Activated CD4-positive, alpha-beta memory T cell treated with anti-CD3 and anti-CD28 coated beads for 36 hours (primary cell): ENCODE measurements at places on chromosomes 6 and 20.
A peak's percentile ranks its signal among the peaks of the same experiment; 100 is the strongest.

GRCh38 chr6:27839626-27840475 is 72.3 kb downstream of the OR2B2 start:
- DNase-seq = peak; percentile 32

DNA sequence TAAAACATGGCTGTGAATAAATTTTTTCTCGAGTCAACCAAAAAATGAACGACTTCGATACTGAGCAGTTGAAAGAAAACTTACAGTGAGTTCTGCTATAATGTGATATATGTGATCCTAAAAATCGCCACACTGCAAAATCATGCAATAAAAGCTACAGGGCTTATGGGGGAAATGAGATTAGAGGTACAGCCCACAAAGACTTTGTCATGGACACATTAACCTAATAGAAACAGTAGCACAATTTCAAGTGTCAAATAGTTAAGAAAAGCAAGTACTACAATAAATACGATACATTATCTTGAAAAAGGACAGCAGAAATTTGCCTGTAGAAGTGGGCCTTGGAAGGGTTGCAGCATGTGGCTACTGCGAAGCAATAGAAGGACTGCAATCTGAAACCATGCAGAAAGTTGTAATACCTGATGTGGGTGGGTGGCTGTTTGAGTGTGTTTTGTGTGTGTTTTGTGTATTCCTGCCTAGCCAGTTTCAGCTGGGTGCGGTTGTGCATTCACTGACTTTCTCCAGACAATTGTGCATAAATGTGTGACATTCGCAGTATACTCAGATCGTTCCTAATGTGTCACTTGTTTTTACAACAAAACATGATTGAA is 79.1 kb downstream of the RPP40 start:
- no peak for DNase-seq

- no peak for DNase-seq
Observed at GRCh38 chr20:8646033-8646441, 422.9 kb upstream of the PLCB4 start.

GRCh38 chr6:168825226-168826077 is 384.5 kb downstream of the SMOC2 start:
- DNase-seq = no peak

GRCh38 chr6:10478187-10479040 is 42.7 kb upstream of the GCNT2 start:
- no peak for DNase-seq

DNA sequence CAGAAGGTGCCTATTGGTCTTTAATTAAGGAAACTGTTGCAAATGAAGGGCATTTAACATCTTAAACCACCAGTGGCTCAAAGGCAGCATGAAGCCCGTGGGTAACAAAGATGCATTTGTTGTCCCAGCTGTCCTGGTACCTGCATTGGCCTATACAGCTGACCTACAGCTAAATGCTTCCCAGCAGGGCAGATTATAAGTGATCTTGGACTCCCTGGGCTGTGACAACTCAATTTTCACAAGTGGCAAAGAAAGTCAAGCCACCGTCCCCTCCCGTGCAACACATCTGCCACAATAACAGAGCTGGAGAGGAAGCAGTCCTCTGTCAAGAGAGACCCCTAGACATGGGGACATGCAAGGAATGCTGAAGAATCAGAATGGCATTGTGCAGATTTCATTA is 31.5 kb upstream of the EDN3 start:
- no peak for DNase-seq

DNA sequence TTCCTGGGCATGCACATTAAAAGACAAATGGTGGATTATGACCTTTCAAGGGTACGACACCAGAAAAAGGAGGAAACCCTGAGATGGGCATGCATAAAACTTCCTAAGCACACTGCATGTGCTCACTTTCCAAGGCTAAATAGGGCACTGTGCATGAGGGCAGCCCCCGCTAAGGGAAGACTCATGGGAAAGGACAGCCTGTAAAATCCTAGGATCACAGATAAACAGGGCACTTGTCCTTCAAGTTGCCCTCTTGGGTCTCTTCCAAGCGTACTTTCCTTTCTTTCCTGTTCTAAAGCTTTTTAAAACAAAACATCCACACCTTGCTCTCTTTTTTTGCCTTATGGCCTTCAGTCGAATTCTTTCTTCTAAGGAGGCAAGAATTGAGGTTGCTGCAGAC is 106.5 kb upstream of the SYNCRIP start:
- no peak for DNase-seq

DNA sequence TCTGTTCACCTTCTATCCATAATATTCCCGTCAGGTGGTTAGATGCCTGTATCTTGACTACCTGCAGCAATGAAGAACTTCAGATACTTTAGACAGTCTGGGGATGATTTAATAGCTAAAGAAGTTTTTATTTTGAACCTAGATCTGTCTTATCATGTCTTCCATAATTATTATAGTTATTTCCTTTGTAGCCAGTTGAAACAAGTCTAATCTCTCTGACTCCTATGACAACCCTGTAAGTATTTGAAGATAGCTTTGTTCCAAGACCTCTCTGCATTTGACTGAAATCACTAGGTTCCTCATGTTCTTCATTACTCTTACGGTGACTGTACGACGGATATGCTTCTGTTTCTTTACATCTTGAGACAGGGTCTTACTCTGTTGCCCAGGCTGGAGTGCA is 316.6 kb upstream of the BMP2 start:
- no peak for DNase-seq

GRCh38 chr6:147750413-147750812 is 241.9 kb downstream of the SAMD5 start:
- no peak for DNase-seq

DNA sequence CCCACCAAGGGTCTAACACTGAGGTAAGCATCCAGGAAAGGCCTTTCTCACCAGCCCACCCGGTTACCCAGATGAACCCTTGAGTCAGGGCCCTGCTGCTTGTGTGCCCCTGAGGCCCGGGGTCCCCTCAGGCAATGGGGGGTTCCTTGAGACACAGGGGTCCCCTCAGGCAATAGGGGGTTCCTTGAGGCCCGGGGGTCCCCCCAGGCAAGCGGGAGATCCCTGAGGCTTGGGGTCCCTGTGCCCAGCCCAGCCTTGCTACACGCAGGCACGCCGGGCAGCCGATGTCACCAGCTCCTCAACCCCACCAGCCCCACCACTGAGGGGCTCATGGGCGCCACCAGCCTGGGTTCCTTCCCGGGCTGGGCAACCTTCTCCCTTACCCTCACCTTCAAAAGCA is 247.2 kb downstream of the TTLL2 start:
- no peak for DNase-seq

- DNase-seq = no peak
Observed at GRCh38 chr6:132392792-132393191, 8.5 kb downstream of the MOXD1 start.

DNA sequence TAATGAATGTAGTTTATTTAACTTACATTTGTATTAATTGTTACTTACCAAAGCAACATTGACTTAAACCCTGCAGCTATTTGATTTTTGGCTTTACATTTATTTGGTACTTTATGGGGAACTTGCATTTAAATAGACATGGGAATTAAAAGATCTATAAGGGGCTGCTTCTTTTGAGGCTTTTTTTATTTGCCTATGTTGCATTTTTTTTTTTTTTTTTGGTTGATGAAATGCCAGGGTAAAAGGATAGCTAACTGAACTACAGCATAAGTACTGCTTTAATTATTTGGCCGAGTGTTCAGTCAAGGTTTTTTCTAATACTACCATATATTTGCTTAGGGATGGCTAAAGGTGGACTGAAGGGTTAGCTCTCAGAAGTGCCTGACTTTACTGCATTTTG is 62.5 kb upstream of the CDH4 start:
- no peak for DNase-seq

DNA sequence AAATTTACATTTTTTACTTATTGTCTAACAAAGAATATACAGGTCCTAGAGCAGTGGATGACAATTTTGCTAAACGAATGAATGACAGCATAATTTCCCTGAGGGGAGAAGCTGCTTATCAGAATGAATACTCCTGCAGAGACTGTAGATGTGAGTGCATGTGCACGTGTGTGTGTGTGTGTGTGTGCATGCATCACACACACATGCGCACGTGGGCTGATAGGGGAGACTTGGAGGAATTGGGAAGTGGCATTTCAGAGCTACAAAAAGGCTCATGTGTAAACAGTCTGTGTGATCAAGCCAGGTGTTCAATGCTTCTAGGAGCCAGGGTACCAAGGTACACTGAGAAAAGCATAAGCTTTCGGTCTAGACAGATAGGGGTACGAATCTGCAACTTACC is 93.5 kb upstream of the SASH1 start:
- DNase-seq = no peak

DNA sequence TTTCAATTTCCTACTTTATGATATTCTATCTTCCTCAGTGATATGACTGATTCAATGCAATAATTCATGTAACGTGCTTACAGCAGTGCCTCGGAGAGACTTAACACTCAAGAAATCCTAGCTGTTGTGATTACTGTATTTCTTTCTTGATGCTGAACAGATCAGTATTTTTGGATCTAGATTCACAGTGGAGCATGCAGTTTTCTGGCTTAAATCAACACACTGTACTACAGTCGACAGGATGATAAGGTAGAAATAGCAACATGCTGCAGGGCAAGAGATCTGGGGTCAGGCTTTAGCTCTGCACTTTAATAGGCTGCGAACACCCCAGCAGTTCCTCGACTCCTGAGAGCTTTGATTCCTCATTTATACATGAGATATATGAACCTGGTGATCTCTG is 161.0 kb downstream of the AIG1 start:
- DNase-seq = no peak

DNA sequence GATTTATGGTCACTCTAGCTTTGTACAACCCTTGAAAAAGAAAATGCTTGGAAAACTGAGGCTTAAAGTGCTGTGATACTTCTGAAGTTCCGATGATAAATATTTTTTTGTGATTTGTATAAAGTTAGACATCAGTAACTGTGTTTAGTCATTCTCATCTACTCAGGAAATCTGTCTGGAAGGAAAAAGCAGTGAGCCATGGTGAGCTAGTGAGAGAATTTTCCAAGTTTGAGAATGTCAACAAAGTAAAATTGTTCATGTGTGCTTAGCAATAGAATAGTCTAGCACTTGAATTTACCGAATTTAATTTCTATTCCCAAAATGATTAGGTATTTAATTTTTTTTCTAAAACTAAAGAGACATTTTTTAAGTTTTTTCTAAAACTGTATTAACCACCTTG is 41.3 kb upstream of the PLCB4 start:
- DNase-seq = no peak

GRCh38 chr6:15986027-15986629 is 142.8 kb upstream of the MYLIP start:
- no peak for DNase-seq

DNA sequence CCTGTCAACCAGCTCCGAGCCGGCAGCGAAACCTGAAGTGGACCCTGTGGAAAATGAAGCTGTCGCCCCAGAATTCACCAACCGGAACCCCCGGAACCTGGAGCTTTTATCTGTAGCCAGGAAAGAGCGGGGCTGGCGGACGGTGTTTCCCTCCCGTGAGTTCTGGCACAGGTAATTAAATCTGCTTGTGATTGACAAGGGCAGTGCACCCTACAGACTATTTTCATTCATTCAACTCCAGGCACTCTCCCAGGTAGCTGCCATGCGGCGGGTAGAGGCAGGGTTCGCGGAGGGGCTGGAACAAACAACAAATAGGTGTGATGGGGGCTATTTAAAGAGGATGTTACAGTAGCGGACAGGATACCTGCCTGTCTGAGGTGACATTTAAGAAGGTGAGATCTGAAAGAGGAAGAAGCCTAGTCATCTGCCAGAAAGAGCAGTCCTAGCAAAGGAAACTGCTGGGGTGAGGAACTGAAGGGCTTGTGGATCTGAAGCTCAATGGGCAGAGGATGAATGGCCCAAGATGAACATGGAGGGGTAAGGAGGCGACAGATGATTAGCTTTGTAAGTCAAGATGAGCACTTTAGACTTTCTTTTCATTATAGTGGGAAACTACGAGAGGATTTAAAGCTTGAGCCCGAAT is 810 bp downstream of the MRPL18 start:
- DNase-seq = no peak

GRCh38 chr6:159826968-159827647 is 27.0 kb downstream of the PNLDC1 start:
- no peak for DNase-seq

- no peak for DNase-seq
Observed at GRCh38 chr6:30265181-30265580, 52.0 kb upstream of the TRIM26 start.

DNA sequence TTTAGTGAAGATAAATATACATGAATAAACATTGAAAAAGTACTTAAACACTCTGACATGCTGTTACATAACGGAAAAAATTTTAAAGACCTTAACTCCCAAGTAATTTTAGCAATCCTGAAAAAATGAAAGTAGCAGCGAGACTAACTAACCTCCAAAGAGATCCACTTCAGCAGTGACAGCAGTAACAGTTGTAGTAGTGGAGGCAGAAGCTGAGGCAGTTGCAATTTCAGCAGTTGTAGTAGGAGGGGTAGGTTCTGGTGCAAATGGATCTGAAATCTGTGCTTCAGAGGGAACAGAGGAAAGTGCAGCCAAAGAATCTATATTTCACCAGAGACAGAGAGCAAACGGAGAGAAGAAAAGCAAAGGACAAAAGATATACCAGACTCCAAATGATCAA is 88.8 kb downstream of the PRSS35 start:
- DNase-seq = no peak

DNA sequence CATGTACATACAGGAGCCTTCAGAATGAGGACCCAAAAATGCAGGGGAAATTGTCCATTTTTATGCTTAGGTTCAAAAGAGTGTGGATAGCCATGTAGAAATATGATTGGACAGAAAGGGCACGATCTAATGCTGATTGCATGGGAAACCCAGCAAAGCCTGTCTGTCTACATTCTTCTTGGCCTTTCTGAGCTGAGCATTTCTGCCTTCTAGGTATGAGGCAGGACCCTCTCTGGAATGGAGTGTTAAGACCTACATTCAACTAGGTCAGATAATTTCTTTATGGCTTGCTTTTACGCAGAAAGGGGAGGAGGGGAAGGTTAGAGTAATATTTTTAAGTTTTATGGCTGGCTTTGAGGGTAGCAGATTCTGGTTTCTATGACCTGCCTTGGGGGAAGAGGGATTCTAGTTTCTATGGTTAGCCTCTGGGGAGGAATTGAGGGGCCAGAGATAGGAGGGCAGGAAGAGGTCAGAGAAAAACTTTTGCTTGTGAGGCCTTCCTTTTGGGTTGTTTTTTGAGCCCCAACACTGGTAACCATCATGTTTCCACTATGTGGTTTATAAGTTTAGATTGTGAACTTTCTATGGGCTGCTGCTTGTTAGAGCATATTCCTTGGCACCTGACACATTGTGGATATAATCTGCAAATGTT is 63.5 kb downstream of the LYRM2 start:
- no peak for DNase-seq
